ENCODE measurements at places on chromosomes 1 and 21.

DNA sequence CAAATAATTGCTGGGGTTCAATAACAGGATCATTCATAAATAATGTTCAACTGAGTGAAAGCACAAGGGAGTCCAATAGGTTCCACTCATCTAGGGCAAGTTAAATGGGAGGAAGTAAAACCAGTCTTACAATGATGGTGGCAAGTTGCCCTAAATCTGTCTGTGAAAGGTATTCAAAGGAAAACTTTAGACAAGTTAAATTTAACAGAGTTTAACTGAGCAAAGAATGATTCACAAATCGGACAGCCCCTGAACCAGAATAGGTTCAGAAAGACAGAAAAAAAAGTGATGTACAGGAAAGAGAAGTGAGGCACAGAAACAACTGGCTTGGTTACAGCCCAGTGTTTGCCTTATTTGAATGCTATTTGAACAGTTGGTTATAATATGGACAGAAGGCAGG is 183.5 kb upstream of the ADGRL4 start:
- DNase-seq = no peak

DNA sequence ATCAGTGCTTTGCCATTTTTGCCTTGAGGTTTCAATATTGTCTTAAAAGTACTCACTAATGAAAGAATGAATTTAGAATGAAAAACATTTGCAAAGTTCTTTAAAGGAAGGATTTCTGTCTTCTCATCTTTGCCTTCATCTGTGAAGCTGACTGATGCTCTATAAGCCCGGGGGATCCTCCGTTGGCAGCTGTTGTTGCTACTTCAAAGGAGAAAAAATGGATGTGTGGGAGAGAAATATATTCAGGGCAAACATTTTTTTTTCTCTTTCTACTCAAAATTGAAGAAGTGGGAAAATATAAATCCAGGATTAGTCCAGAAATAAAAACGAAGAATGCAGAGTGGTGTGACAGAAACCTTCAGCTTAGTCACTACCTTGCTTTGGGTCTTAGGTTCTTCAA is 142.5 kb downstream of the OLFM3 start:
- no peak for DNase-seq

DNA sequence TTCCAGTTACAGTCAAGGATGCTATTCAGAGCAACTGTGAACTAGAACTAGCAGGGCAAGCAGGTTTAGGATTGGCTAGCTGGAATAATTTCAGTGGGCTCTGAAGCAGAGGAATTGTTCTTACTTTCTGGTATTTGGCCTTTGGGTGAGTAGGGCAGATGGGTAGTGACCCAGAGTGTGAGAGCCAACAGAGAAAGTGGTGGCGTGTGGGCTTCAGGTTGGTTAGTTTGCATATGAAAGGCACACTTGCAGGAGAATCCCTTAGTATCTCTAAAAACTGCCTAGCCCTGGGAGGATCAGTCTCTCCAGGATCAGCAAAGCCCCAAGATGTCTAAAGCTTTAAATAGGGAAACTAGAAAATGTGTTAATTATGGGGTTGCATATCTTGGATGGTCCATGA is 67.6 kb upstream of the LRRC8B start:
- no peak for DNase-seq

- DNase-seq = peak; percentile 75
These were observed 21.2 kb upstream of the TTLL7 start for GRCh38 chr1:84020151-84020550.

DNA sequence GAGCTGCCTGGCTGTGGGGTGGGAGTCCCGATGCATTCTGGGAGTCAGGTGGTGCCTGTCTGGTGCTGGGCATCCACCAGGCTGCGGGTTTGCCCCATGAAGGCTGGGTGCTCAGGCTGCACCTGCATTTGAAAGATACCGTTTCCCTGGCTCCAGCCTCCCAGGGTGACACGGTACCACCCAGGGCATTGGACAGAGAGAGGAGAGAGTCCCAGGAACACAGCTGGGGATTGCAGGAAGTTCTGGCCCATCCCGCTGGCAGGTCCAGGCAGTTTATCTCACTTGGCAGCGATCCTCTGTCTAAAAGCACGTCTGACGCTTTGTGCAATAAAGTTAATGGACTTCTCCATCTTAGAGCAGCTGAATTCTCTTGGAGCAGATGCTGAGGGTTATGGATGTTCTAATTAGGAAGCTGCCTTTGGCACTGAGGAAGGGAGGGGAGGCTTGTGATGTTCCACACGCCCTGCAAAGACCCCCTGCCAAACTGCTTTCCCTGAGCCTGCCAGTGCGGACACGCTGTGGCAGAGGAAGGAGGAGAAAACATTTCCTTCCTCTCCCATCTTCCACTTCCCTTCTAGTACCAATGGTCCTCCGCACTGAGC is 246.9 kb downstream of the GRIK3 start:
- no peak for DNase-seq

DNA sequence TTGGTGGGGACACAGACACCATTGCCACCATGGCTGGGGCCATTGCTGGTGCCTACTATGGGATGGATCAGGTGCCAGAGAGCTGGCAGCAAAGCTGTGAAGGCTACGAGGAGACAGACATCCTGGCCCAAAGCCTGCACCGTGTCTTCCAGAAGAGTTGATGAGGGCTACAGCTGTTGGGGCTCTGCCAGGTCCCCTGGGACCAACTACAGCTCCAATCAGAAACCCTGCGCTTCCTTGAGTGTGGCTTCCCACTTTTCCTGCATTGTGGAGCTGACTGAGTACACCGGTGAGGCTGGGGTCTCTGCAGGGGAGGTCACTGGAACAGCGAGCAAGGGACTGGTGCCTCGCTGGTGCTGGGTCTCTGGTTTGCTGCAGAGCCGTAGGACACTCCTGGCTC is 4.5 kb downstream of the ADPRS start:
- DNase-seq = no peak

DNA sequence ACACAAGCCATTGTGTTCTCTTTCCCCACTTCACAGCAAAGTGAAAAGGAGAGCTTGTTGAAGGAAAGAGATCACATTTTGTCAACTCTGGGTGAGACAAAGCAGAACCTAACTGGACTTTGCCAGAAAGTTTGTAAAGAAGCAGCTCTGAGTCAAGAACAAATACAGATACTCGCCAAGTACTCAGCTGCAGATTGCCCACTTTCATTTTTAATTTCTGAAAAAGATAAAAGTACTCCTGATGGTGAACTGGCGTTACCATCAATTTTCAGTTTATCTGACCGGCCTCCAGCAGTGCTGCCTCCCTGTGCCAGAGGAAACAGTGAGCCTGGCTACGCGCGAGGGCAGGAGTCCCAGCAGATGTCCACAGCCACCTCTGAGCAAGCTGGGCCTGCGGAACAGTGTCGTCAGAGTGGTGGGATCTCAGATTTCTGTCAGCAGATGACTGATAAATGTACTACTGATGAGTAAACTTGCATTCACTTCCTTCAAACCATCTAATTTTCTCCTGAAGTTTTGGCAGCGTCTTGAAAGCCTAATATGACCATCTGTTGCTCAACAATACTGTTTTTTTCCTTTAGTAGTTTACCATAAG is 43.7 kb downstream of the BACH1 start:
- peak; percentile 37 for DNase-seq

DNA sequence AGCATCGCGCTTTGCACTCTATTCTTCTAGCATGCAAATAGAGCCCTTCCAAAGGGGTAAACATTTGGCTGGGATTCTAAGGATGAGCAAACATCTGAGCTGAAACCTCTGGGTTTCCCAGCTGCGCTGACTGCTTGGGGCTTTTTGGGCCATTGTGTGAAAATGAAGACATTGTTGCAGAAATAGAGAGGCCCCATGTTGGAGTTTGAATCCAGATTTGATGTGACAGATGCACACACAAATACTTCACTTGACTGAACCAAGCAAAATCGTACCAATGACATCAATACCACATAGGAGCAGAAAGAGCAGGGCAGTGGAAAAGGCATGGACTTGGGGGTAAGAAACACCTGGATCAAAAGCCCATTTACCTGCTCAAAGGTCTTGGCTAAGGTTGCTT is 144.6 kb upstream of the HMGB4 start:
- DNase-seq = no peak

DNA sequence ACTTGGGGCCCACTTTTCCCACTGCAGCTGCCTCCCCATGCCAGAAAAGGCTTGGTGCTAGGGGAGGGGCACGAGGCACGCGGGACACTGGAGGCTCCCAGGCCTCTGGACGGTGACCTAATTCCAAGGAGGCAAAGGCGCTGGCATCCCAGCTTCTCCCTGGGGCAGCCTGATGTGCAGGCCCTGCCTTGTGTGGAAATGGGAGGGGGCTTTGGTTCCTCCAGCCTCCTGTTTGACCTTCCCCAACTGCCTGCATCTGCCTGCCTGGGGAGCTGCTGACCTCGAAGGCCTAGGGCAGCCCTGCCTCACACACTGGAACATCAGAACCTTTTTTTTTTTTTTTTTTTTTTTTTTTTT is 39.9 kb downstream of the KIAA1614 start:
- no peak for DNase-seq

GRCh38 chr1:55531644-55532043 is 316.5 kb upstream of the USP24 start:
- no peak for DNase-seq

GRCh38 chr1:159084867-159085266 is 8.3 kb upstream of the AIM2 start:
- DNase-seq = no peak

DNA sequence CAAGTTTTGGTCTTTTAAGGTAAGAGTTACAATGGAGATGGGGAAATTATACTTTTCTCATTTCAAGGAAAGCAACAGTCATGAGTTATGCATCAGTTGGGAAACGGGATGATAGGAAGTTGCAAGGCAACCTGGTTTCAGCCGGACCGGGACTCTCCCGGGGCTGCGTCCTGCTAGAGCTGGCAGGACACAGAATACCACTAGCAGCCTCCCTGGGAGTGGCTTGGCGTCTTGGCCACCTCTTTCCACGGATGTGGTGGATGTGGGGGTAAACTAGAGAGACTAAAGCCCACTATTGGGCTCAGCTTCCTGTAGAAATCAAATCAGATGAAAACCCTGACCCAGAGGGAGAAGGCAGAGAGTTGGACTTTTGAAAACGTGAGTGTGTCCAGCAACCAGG is 71.9 kb downstream of the ADARB1 start:
- no peak for DNase-seq

- DNase-seq = no peak
These were observed 22.9 kb downstream of the OVAAL start for GRCh38 chr1:180581635-180582039.

DNA sequence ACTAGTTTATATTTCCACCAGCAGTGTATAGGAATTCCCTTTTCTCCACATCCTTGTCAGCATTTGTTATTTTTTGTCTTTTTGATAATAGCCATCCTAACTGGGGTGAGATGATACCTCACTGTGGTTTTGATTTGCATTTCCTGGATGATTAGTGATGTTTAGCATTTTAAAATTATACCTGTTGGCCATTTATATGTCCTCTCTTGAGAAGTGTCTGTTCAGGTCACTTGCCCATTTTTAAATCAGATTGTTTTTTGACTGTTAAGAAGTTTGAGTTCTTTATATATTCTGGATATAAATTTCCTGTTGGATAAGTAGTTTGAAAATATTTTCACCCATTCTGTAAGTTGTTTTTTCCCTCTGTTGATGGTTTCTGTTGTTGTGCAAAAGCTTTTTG is 31.0 kb upstream of the PM20D1 start:
- no peak for DNase-seq

- DNase-seq = no peak
These were observed 24.4 kb upstream of the TENT5C start for GRCh38 chr1:117581391-117581943.

- DNase-seq = no peak
These were observed 100.3 kb downstream of the UCHL5 start for GRCh38 chr1:192958871-192959270.

DNA sequence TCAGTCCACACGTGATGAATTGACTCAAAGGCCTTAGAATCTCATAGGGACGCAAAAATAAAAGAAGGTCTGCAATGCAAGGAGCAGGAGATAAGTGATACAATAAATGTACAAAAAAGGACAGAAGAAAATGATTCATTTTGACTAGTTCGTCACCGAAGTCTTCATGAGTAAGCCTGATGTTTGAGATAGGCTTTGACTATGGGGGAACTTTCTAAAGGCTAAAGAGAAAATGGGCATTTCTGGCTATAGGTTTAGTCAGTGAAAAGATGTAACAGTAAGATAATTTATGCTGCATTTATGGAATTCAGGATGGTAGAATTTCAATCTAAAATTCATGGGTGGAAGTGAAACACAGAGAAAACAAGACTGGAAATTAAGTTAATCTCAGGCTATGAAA is 163.0 kb downstream of the ADGRL4 start:
- no peak for DNase-seq

DNA sequence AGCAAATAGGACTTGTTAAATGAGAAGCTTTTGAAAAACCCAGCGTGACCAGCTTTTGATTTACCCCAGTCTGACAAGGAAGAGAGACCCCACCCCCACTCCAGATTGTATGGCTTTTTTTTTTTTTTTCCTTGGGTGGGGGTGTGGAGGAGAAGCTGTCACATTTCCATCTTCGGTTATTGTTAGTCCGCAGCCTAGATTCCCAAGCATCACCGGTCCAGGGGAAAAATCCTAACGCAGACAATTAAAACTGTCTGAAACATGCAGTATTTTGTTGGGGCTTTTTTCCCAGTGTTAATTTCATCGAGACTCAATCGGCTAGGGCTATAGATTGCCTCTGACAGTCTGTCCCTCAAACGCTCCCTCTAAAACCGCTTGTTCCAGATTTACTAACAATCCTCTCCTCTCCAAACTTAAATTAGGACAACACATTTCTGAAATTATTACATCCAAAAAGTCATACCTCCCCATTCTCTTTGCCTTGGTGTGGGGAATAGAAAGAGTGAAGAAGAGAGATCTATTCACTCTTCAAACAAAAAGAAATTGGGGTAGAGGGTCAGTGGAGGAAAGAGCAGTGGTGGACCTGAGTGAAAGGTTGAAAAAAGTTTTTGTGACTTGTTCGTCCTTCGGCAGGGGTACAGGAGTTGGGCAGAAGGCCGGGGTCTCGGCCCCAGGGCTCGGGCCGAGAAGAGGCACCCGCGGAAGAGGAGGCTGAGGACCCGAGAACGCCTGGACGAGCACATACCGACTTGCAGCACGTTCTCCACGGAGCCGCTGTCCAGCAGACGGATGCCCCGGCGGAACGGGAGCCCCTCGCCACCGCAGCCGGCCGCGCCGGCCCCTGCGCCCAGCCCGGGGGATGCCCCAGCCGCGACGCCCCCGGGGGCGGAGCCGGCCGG is 1.1 kb downstream of the ZSWIM5 start:
- DNase-seq = peak; percentile 12

GRCh38 chr1:31470794-31471315 is 57.8 kb downstream of the SERINC2 start:
- DNase-seq = peak; percentile 10

- DNase-seq = no peak
These were observed 96.9 kb downstream of the RGL1 start for GRCh38 chr1:183901748-183902330.

- DNase-seq = no peak
These were observed 929 bp upstream of the FOXJ3 start for GRCh38 chr1:42335809-42336518.

- DNase-seq = no peak
These were observed 9.9 kb downstream of the GPR3 start for GRCh38 chr1:27402349-27402754.

- no peak for DNase-seq
These were observed 98.1 kb downstream of the RUNX1 start for GRCh38 chr21:34950980-34951379.
